Activated effector memory CD4-positive, alpha-beta T cell treated with Interleukin-2 at 50 U/mL for 16 hours (primary cell): ENCODE measurements at places on chromosomes 4 and X.

GRCh38 chr4:38106886-38107514, 146.8 kb downstream of the PTTG2 start:
- DNase-seq = no peak

DNA sequence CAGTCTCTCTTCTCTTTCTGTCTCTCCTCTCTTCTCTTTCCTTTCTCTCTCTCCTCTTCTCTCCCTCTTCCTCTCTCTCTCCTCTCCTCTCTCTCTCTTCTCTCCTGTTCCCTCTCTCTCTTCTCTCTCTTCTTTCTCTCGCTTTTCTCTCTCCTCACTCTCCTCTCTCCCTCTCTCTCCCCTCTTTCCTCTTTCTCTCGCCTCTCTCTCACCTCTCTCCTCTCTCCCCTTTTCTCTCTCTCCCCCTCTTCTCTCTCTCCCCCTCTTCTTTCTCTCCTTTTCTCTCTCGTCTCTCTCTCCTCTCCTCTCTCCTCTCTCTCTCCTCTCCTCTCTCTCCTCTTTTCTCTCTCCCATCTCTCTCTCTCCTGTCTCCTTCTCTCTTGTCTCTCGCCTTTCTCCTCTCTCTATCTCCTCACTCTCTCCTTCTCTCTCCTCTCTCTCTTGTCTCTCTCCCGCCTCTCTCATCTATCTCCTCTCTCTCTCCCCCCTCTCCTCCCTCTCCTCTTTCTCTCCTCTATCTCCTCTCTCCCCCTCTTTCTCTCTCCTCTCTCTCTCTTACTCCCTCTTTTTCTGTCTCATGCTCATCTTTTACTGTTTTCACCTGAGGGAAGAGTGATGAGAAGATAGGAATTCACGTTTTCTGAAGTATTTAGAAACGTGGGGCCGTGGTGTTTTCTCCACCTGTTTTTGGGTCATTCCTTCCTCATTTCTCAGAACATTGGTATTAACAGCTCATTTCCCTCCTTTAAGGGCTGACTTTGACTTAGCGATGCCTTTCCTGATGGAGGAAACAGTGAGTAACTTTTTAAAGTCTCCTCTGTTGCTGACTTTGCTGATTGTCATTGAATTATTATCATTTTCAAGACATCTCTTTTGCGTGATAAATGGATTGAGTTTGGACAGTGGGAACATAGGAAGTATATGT, 80.6 kb upstream of the CD99 start:
- DNase-seq = no peak

- DNase-seq = no peak
Measured at GRCh38 chr4:109134268-109134667, 168.2 kb downstream of the COL25A1 start.

DNA sequence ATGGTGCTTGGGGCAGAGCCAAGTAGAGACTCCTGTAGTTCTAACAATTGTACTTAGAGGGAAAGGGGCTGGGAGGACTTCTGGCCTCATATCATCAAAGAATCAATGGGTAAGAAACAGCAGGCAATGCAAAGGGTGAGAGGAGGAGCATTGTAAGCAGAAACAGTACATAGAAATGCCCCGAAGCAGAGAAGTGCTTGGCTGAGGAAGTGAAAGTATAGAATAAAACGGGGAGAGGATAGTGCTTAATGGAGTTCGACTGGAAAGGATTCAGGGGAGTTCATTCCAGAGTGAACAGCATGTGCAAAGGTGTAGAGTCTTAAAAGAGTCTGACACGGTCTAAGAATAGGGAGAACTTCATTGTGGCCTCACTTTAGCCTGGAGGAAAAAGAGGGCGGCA, 103.0 kb downstream of the SYNPO2 start:
- no peak for DNase-seq

GRCh38 chr4:81399306-81400086, 72.2 kb downstream of the RASGEF1B start:
- DNase-seq = no peak

DNA sequence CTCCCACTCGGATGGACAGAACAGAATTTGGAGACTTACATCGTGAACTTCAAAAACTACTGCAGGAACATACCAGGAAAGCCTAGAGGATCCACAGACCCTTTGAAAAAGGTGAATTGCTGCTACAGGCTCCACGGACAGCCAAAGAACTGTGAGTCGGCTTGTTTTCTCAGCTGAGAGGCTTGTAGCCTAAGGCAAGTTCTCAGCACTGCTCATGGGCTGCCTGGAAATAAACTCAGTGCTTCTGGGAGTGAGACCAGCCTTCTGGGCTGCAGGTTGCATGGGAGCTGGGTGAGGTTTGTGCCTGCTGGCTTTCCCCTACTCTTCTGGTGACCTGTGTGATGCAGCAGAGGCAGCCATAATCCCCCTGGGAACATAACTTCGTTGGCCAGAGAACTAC, 1397.6 kb downstream of the FAM133A start:
- no peak for DNase-seq

GRCh38 chrX:111282991-111283390, 12.7 kb upstream of the CAPN6 start:
- no peak for DNase-seq

GRCh38 chr4:32551943-32552342, 1831.8 kb downstream of the PCDH7 start:
- DNase-seq = no peak

DNA sequence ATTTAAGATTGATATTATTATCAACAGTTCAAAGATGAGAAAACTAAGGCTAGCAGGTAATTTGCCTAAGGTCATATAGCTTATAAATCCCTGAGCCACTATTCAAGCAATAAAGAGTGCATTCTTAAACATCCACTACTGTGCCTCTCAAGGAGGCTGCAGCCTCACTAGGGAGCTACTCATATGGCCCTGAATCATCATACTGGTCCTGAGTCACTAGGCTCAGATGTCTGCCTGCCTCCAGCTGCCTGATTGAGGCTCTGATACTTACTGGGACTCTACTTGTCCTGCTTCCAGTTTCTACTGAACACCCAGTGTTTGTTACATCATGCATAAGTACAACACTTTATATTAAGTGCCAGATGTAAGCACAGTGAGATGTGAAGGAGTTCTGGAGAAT, 110.7 kb downstream of the AASDH start:
- no peak for DNase-seq

DNA sequence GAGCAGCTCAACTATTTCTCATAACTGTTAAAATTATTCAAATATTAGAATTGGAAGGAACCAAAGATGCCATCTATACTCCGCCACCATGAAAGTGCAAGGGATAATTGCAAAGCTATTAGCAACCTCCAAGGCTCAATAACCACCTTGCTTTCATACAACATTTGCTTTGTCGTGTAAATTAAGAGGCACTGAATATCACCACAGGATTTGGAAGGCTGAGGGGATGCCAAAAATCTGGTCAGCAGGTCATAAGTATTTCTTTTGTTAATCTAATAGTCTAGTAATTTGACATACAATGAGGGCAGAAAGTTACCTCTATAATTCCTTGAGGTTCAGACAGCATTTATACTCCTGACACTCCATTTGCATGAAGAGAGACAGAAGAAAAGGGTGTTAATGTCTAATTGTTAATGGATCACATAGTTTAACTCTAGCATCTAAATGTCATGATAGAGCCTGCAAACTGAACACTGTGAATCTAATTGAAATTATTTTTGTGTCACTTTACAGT, 200.9 kb upstream of the DIAPH2 start:
- DNase-seq = no peak

GRCh38 chrX:40488296-40488695, 92.5 kb upstream of the ATP6AP2 start:
- no peak for DNase-seq

- no peak for DNase-seq
Measured at GRCh38 chr4:175440786-175441185, 371.3 kb downstream of the GPM6A start.

DNA sequence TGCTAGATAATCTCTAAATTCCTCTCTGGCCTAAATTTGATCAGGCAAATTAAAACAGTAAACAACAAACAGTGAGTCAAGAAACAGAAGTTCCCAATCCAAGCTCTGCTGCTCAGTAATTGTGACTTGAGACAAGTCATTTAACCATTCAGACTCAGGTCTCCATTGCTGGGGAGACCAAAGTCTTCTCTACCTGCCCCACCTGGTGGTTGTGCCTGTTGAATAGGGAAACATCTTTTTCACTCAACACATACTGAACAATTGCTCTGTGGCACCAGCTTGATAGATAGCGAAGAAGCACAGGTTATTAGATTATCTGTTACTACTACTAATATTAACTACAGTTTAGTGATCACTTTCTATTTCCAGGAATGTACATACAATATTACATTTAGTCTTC, 112.1 kb upstream of the EOLA2 start:
- no peak for DNase-seq

GRCh38 chr4:88573995-88574394, 18.3 kb upstream of the HERC3 start:
- DNase-seq = no peak
